Right lobe of liver (tissue), 6 donors: ENCODE measurements at places on chromosomes 13 and 19.

- DNase-seq: no peak
Observed at GRCh38 chr13:73168953-73169401, 110.2 kb downstream of the KLF5 start.

DNA sequence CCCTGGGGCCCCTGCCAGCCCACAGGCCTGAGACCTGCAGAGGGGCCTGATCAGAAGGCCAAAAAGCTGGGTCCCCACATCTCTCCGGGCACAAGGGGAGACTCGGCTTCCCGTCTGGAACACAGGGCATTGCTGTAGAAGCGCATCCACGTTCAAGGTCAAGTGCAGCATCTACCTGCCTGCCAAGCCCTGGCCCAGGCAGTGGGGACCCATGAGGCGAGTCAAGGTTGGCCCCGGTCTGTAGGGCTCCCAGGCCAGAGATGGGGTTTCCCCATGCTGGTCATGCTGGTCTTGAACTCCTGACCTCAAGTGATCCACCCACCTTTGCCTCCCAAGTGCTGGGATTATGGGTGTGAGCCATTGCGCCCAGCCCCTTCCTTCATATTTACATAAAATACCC is 13.5 kb upstream of the COMP start:
- no peak for DNase-seq

DNA sequence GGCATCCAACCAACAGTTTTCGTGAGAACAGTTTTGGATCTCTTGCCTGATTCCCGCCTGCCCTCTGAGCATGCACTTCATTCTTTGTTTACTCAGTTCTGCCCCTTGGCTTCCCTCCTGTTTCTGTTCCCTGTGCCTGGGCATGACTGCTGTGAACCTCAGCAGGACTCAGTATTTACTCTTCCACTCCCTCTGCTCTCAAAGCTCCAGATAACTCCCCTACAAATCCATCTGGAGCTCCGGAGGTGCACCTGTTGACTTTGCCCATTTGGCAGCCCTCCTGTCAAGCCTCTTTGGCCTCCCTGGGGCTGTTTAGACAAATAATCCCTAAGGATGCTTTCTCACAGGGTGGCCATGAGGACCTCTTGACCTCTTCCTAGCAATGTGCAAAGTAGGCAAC is 34.2 kb upstream of the ARGLU1 start:
- no peak for DNase-seq

GRCh38 chr13:95207769-95208366 is 93.4 kb downstream of the ABCC4 start:
- no peak for DNase-seq

DNA sequence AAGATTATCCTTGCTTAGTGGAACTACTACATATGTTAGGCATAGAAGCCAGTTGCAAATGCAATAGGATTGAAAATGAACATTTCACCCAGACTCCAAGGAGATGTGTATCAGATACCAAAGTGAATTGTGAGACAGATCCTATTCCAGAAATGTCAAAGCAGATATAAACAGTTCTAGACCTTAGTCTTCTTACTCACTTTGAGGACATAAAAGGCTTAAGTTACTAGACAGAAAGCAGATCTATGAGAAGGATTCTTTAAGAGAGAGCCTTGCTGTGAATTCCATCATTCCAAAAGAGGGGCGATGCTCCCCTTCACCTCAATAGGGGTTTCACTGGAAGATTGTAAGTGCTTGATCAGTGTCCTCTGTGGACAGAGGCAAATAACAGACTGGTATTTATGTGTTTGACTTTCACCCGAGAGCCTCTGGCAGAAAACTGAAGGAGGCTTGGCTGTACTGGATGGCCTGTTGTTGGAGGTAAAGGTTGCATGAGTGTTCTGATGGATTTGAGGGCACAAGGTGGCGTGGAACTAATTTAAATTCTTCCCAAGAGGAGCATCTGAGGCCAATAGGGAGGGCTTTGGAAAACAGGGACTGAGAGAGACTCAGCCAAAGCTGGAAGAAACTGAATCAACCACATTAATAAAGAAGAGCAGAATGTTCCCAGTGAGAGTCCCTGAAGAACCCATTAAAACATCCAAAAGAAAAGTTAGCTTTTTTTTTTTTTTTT is 194.8 kb downstream of the DCLK1 start:
- no peak for DNase-seq

DNA sequence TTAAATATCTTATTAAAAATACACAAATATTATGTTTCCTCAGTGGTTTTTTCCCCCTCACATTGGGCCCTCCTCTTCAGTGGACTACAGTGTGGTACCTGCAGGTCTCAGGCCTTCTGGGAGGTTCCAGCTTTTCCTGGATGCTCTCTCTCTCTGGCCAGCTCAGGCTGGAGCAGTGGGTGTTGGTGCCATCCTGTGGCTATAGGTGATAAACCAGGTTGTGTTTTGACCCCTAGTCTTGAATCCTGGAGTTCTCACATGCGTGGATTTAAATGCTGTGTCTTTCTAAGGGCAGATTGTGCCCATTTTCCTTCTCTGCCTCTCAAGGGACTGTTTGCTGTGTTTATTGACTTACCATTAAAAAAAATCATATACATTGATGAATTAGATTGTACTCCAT is 41.2 kb upstream of the ZNF527 start:
- DNase-seq: no peak

GRCh38 chr13:50955798-50956197 is 46.2 kb downstream of the RNASEH2B start:
- DNase-seq: no peak

DNA sequence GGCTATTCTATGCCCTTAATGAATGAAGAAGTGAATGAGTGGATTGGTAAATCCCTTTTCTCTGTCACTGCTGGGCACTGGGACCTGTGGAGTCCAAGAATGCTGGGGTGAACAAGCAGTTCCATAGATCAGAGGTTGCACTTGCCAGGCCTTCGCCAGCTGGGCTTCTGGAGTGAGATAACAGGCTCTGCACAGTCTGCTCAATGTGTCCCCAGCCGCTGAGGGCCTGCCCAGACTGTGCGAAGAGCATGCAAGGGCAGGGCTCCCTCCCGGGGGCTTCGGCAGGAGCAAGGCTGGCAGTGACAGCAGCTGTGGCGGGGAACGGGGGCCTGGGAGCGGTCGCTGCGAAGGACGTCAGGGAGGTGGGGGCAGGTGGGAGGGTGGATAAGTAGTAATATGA is 51.3 kb downstream of the ZNF536 start:
- DNase-seq: no peak

DNA sequence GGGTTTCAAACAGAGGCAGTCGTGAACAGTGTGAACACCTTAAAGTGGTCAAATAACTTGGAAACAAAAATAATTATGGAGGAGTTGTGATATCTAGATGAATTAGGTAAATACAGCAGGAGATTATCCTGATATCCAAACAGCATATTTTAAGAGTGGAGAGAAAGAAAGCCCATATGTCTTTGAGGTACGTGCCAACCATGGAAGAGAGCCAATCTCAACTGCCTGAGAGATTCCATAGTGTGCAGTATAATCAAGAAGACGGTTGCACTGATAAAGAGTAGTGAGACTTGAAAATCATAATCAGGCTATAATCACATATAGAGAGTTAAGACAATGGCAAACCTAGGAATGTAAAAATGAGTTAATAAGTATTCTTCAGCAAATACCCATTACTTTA is 472.8 kb upstream of the SLITRK5 start:
- no peak for DNase-seq

DNA sequence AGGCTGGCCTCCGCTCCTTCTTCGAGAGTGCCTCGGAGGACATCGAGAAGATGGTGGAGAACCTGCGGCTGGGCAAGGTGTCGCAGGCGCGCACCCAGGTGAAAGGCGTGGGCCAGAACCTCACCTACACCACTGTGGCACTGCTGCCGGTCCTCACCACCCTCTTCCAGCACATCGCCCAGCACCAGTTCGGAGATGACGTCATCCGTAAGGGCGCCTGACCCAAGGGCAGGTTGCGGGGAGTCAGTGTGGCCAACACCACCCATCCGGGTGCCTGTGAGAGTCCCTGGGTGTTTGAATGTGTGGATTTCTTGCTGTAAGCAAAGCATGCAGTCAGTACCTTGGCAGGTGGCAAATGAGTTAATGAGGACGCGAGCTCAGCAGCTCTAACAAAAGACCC is 78.8 kb downstream of the RYR1 start:
- DNase-seq: no peak

- DNase-seq: no peak
Observed at GRCh38 chr13:48579165-48579918, 46.5 kb upstream of the RCBTB2 start.

DNA sequence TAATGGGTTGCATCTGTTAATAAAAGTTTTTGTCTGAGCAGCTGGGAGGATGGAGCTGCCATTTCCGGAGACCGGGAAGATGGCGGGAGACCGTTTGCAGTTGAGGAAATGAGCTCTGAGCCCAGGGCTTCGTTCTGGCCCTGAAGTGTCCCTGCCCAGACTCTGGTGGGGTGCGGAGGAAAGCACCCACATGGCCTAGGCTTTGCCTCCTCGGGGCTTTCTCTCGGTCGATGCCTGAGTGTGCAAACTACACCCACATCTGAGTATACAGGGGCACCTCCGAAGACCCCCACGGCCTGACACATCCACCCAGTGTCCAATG is 15.6 kb upstream of the NANOS3 start:
- no peak for DNase-seq

- DNase-seq: no peak
Observed at GRCh38 chr13:114148521-114148855, 16.1 kb upstream of the RASA3 start.

DNA sequence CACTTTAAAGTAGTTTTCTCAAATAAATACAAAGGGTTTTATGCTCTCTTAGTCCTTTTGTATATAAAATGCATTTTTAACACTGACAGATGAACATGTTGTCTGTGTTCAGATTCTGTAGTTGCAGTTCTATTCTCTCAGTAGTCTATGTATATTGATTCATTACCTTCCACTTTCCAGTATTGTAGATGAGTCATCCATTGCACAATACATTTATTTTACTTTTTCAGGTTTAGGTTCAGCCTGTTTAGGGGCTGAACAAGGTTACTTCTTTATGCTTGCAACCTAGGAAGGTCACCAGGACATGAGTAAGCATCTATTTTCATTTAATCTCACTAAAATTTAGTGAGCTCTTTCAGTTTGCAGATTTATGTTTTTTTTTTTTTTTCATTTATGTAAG is 173.6 kb downstream of the NALCN start:
- no peak for DNase-seq

- no peak for DNase-seq
Observed at GRCh38 chr19:41577144-41577830, 1.3 kb downstream of the CEACAM21 start.

DNA sequence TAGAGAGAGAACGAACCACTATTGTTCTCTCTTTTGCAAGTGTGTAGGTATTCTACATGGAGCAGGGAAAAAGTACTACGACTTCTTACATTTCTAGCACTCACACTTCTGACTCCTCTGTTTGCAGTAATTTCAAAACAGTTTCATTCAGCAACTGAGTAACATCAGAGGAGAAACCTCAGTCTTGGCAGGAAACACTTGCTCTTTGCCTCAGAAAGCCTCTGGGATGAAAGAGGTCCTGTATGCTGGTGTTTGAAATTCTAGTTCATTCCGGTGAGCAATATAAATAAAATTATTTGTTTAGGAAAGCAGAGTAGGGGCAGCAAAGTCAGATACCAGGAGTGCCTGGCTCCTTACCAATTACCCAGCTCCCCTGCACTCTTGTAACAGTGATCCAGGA is 595.5 kb downstream of the TBC1D4 start:
- DNase-seq: no peak

DNA sequence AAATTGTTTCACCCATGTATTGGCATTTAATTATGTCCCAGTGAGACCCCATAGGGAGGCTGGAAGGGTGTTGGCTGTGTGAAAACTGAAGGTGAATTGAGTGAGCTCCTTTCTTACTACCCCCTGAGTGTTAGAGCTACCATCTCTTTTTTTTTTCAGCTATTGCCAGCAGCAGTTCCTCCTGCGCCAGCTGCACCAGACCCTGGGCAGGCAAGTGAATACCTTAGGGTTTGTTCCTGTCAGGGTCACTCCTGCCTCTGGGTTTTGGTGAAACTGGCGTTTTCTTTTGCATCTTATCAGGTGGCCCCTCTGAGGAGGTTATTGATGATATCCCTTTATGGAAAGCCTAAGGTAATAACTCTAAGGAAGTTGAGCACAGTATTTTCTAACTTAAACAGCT is 25.5 kb downstream of the CEACAM8 start:
- DNase-seq: no peak

DNA sequence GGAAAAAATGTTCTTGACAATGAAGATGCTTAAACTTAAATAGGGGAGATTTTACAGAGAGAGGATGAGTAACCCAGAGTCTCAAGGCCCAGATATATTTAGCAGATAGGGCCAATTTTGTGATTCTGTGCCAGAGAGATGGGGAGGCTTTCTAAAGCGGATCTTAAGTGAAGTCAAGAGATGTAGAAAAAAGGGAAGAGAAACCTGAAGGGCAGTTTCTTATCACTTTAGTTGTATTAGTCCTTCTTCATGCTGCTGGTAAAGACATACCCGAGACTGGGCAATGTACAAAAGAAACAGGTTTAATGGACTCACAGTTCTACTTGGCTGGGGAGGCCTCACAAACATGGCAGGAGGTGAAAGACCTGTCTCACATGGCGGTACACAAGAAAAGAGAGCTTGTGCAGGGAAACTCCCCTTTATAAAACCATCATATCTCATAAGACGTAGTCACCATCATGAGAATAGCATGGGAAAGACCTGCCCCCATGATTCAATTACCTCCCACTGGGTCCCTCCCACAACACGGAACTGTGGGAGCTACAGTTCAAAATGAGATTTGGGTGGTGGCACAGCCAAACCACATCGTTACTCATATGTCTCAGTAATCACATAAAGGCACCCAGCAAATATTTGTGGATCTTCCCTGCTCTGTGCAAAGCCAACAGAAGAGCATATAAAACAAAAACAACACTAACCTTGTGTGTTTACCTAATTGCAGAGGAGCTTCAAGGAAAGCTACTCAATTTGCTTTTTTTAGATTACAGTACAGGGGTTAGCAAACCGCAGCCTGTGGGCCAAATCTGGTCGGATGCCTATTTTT is 102.6 kb upstream of the MYCBP2 start:
- no peak for DNase-seq

DNA sequence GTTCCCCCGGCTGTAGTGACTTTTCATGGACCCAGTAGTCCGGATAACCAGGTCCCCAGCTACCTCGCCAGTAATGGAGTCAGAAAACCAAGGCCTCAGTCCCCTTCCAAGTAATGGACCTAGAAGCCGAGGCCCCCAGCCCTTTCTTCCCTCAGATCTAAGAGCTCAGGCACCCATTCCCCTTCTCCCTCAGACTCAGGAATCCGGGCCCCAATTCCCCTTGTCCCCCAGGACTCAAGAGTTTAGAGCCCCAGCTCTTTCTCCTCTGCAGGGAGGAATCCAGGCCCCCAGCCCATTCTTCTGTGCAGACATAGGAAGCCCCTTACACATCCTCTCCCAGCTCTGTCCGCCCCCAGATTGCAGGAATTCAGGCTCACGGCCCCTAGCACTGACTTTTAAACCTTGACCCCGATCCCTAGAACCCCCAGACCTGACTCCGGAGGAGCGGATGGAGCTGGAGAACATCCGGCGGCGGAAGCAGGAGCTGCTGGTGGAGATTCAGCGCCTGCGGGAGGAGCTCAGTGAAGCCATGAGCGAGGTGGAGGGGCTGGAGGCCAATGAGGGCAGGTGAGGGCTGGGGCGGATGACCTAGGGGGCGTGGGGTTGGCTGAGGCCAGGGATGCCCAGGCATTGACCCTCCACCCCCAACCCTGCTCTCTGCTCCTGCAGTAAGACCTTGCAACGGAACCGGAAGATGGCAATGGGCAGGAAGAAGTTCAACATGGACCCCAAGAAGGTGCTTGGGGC is 938 bp downstream of the CYTH2 start:
- DNase-seq: peak; percentile 36

GRCh38 chr13:47680748-47681147 is 320.3 kb downstream of the SUCLA2 start:
- DNase-seq: no peak

- DNase-seq: no peak
Observed at GRCh38 chr19:33472691-33473652, 48.6 kb downstream of the PEPD start.
